ENCODE measurements at places on chromosomes 12 and 14. TPM values are rescaled to one million over a fixed set of nuclear protein-coding genes. Genes with fewer than 3 reads are reported as not detected.

IGF1 gene
- 22.9 TPM for total RNA-seq

TMEM121 gene
- 42.1 TPM for total RNA-seq

BLTP3B gene
- total RNA-seq = 10.9 TPM

LTBP2 gene
- total RNA-seq = 27.5 TPM

C12orf60 gene
- 0.77 TPM for total RNA-seq

FSCB gene
- not detected for total RNA-seq

BDKRB1 gene
- total RNA-seq = 3.7 TPM

KRT77 gene
- total RNA-seq = not detected

RPGRIP1 gene
- total RNA-seq = not detected

TCL1B gene
- not detected for total RNA-seq

TAS2R42 gene
- total RNA-seq = not detected

PDE3A gene
- 22.5 TPM for total RNA-seq

AQP6 gene
- not detected for total RNA-seq

PIK3C2G gene
- not detected for total RNA-seq

RPL6 gene
- 1,278 TPM for total RNA-seq

CLECL1 gene
- 1.9 TPM for total RNA-seq

GPATCH2L gene
- total RNA-seq = 230 TPM

L2HGDH gene
- 4.0 TPM for total RNA-seq

P3H3 gene
- total RNA-seq = 71.5 TPM

TAS2R9 gene
- 0.28 TPM for total RNA-seq

ZNF384 gene
- total RNA-seq = 37.1 TPM

CCDC177 gene
- not detected for total RNA-seq

DIP2B gene
- total RNA-seq = 5.6 TPM

APPL2 gene
- 17.6 TPM for total RNA-seq

SLCO1B1 gene
- not detected for total RNA-seq

TSPAN19 gene
- not detected for total RNA-seq

DDX24 gene
- 115 TPM for total RNA-seq

PSME1 gene
- total RNA-seq = 81.0 TPM

CELA1 gene
- total RNA-seq = not detected
